ENCODE measurements at places on chromosomes 11 and 22.

- no peak for DNase-seq
Observed at GRCh38 chr11:76161261-76161961, 44.9 kb downstream of the WNT11 start.

- no peak for DNase-seq
Observed at GRCh38 chr11:2474059-2474901, 29.5 kb downstream of the KCNQ1 start.

- DNase-seq, result no peak
Observed at GRCh38 chr11:84563356-84563755, 1063.8 kb downstream of the DLG2 start.

GRCh38 chr11:73397468-73398131, 21.4 kb downstream of the RELT start:
- DNase-seq, result no peak

GRCh38 chr11:128705124-128705920, 11.4 kb downstream of the FLI1 start:
- no peak for DNase-seq

- DNase-seq, result no peak
Observed at GRCh38 chr22:30447656-30448055, 22.1 kb downstream of the MTFP1 start.

DNA sequence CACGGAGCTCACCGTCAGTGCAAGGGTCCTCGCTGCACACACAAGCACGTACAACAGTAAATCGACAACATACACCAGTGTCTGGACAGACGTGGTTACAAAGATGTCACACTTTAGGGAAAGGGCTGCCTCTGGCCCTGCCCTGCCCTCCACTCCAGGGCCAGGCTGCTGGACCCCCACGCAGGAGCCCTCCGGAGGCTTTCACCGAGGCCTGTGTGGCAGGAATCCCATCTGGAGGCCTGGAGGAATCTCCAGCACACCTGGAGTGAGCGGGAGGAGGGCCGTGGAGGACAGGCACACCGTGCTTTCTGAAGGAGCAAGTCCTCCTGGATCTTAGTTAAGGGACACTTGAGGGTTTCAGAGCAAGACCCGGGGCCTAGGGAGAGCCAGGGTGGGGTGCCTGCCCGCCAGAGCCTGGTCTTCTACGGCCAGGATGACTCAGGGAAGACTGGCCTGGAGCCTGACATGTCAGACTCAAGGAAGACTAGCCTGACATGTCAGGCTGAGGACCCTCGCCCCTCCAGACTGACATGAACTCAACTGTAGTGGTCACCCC, 2.1 kb upstream of the PIM3 start:
- no peak for DNase-seq
